ENCODE measurements at places on chromosomes 5 and 9. TPM values are rescaled to one million over a fixed set of nuclear protein-coding genes. Genes with fewer than 3 reads are reported as not detected.

DNA sequence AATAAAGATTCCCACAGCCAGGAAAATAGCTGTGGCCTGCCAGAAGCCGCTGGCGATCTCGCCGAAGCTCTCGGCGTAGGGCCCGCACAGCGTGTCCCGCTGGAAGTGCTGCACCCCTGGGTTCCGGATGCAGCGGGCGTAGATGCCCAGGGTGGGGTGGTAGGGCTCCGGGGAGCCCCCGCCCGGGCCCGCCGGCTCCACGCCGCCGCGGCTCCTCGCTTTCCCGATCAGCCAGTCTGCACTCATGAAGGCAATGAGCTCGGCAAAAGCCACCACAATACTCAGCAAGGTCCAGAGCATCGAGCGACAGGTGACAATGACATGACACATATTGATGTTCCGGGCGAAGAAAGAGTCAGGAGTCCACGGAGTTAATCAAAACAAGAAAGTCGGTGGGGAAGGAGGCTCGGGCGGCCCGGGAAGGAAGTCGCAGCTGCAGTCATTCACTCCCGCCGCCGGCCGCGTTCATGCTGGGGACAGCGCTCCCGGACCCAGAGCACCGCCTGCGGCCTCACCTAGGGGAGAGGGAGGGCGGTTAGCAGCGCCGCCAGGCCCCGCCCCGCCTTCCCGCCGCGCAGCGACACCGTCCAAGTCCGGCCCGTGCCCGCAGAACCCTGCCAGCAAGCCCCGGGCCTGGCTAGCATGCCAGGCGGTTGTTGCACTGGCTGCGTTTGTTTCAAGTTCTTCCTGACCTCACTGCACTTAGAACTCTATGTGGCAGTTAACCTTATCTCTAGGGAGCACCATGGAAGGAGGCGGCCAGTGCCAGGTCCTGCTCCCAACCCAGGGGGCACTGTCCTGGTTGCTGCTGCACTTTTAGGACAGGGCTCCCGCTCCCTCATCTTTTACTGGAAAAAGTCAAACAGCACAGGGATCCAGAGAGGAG, 138.4 kb downstream of the LHFPL2 start:
- H3K4me1 ChIP-seq: peaks cover 8% of the 10 kb centered on the region
- H3K4me3 ChIP-seq: peak overlapping the region; percentile 30
- no peaks in the 10 kb centered on the region for H3K27me3 ChIP-seq
- H3K27ac ChIP-seq: no peak overlapping the region
- peak; percentile 57 for DNase-seq
- H3K36me3 ChIP-seq: no peaks in the 10 kb centered on the region

DNA sequence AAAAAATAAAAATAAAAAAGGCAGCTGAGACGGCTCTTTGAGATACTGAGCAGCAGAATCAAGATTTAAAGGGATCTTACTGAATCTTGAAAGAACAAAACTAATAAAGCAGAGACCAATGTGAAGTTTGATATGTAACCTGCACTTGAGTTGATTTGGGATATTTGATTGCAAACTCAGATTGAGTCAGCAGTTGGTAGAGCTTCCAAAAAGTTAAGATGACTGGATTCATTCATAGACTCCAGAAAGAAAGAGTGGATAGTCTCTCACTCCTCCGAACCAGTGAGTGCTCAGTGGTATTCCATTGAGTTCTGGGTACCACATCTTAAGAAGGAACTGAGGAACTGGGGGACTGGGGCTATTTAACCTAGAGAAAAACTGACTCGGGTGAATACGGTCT, 52.7 kb upstream of the TESK1 start:
- peaks cover 3% of the 10 kb centered on the region for H3K4me1 ChIP-seq
- DNase-seq: no peak
- no peaks in the 10 kb centered on the region for H3K27me3 ChIP-seq
- H3K4me3 ChIP-seq: no peak overlapping the region

MRPL50 gene
- polyA plus RNA-seq: 12.9 TPM

DNA sequence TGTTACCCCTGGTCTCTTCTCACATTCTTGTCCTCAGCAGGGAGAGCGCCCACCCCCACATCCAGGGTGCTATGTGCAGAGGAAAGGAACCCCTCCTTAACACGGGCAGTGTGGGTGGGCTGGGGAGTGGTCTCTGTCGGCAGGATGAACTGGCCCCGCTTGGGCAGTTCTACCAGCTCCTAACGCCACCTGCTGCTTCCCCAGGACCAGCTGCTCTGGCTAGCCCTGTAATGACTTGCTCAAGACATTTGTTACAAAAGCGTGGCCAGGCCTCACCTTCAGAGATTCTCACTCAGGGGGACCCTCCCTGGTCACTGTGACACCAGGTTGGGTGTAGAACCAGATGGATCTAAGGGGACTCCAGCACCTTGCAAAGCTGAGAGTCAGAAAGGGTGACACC, 82.4 kb downstream of the HMCN2 start:
- H3K27ac ChIP-seq: no peak overlapping the region
- DNase-seq: no peak
- no peaks in the 10 kb centered on the region for H3K36me3 ChIP-seq
- H3K4me1 ChIP-seq: no peaks in the 10 kb centered on the region

- H3K4me3 ChIP-seq: no peak overlapping the region
- H3K27me3 ChIP-seq: no peaks in the 10 kb centered on the region
- no peak overlapping the region for H3K27ac ChIP-seq
- H3K4me1 ChIP-seq: no peaks in the 10 kb centered on the region
- H3K36me3 ChIP-seq: no peaks in the 10 kb centered on the region
These were observed 16.0 kb downstream of the CAPSL start for GRCh38 chr5:35922468-35922867.

GRCh38 chr9:124368692-124369091, 46.5 kb downstream of the PSMB7 start:
- H3K27ac ChIP-seq: no peak overlapping the region
- H3K36me3 ChIP-seq: no peaks in the 10 kb centered on the region
- H3K4me3 ChIP-seq: no peak overlapping the region
- H3K27me3 ChIP-seq: no peaks in the 10 kb centered on the region
- DNase-seq: no peak

WHRN gene
- 10.4 TPM for polyA plus RNA-seq

ALDH1A1 gene
- 271 TPM for polyA plus RNA-seq

- DNase-seq: no peak
- H3K27me3 ChIP-seq: no peaks in the 10 kb centered on the region
- H3K4me1 ChIP-seq: no peaks in the 10 kb centered on the region
- H3K27ac ChIP-seq: no peak overlapping the region
- H3K4me3 ChIP-seq: no peak overlapping the region
These were observed 189.1 kb upstream of the CCNG1 start for GRCh38 chr5:163248333-163248732.

- no peaks in the 10 kb centered on the region for H3K36me3 ChIP-seq
- H3K27me3 ChIP-seq: no peaks in the 10 kb centered on the region
- no peak overlapping the region for H3K27ac ChIP-seq
- H3K4me3 ChIP-seq: no peak overlapping the region
- DNase-seq: no peak
These were observed 241.9 kb downstream of the SAXO1 start for GRCh38 chr9:18791074-18791473.

- H3K27me3 ChIP-seq: no peaks in the 10 kb centered on the region
- H3K4me1 ChIP-seq: no peaks in the 10 kb centered on the region
- DNase-seq: no peak
- no peak overlapping the region for H3K4me3 ChIP-seq
- H3K27ac ChIP-seq: no peak overlapping the region
These were observed 146.2 kb upstream of the PLCXD3 start for GRCh38 chr5:41656597-41656996.

MEIKIN gene
- polyA plus RNA-seq: 0.29 TPM

SPATA31C1 gene
- not detected for polyA plus RNA-seq

FAM78A gene
- polyA plus RNA-seq: 3.5 TPM

INPP5E gene
- 9.7 TPM for polyA plus RNA-seq

COL5A1 gene
- 37.4 TPM for polyA plus RNA-seq

- no peaks in the 10 kb centered on the region for H3K36me3 ChIP-seq
- H3K27ac ChIP-seq: no peak overlapping the region
- no peak overlapping the region for H3K4me3 ChIP-seq
- H3K27me3 ChIP-seq: no peaks in the 10 kb centered on the region
These were observed 111.5 kb downstream of the WDR41 start for GRCh38 chr5:77380636-77381035.

GRCh38 chr9:135083831-135084230, 3.6 kb upstream of the OLFM1 start:
- H3K36me3 ChIP-seq: no peaks in the 10 kb centered on the region
- peak; percentile 35 for DNase-seq
- H3K4me1 ChIP-seq: peaks cover 6% of the 10 kb centered on the region
- no peak overlapping the region for H3K4me3 ChIP-seq
- H3K27ac ChIP-seq: no peak overlapping the region
- H3K27me3 ChIP-seq: no peaks in the 10 kb centered on the region
